ENCODE measurements at places on chromosomes 16 and 17.

GRCh38 chr17:55496094-55496881, 15.0 kb downstream of the SMIM36 start:
- peak; percentile 86 for DNase-seq

GRCh38 chr16:28575446-28576109, 21.3 kb downstream of the SULT1A2 start:
- DNase-seq = no peak

GRCh38 chr17:45284176-45285140, 22.6 kb upstream of the SPATA32 start:
- peak; percentile 15 for DNase-seq

GRCh38 chr16:85061566-85061965, 34.0 kb downstream of the KIAA0513 start:
- peak; percentile 44 for DNase-seq

- DNase-seq = no peak
Measured at GRCh38 chr16:22683730-22684573, 130.0 kb upstream of the HS3ST2 start.

GRCh38 chr16:86597126-86597879, 19.0 kb downstream of the FOXL1 start:
- no peak for DNase-seq

DNA sequence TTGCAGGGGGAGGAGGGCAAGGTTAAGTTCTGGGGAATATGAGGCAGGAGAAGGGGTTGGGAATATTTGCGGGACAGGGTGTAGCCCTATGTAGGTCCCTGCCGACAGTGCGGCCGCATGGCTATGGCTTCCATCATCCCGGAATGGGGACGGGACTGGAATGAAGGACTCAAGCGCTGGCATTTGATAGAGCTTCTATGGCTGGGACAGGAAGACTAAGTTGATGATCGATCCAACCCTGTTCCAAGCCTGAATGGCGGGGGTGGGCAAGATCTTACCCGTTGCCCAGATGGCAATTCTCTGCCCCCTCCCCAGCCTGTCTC, 47.1 kb downstream of the SRCIN1 start:
- DNase-seq = no peak

Measured in AML-193 (cell line).